ENCODE measurements at places on chromosomes 5 and 9.

DNA sequence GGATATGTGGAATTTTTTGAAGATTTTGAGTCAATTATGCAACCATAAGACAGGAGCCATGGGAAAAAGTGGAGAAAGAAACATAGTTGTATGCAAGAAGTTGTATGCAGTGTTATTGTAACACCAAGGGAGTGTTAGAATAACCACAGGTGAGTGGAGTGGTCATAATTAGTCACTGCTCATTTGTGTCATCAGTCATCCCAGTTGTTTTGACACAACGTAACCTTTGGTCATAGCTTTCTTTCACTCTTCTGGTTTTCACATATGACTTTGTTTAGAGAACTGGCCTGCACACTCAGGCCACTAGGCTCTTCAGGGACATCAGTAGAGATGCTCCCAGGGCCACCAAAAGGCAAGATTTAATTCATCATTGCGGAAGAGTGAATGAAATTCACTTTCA is 158.7 kb upstream of the HMHB1 start:
- H3K4me3 ChIP-seq: no peak overlapping the region
- no peak overlapping the region for H3K27ac ChIP-seq
- H3K36me3 ChIP-seq: no peaks in the 10 kb centered on the region
- no peak for DNase-seq
- H3K27me3 ChIP-seq: no peaks in the 10 kb centered on the region

- H3K4me1 ChIP-seq: peaks cover 23% of the 10 kb centered on the region
- no peak overlapping the region for H3K4me3 ChIP-seq
- no peaks in the 10 kb centered on the region for H3K36me3 ChIP-seq
- no peak overlapping the region for H3K27ac ChIP-seq
- no peaks in the 10 kb centered on the region for H3K27me3 ChIP-seq
Observed at GRCh38 chr5:142697356-142698255, 11.7 kb upstream of the FGF1 start.

DNA sequence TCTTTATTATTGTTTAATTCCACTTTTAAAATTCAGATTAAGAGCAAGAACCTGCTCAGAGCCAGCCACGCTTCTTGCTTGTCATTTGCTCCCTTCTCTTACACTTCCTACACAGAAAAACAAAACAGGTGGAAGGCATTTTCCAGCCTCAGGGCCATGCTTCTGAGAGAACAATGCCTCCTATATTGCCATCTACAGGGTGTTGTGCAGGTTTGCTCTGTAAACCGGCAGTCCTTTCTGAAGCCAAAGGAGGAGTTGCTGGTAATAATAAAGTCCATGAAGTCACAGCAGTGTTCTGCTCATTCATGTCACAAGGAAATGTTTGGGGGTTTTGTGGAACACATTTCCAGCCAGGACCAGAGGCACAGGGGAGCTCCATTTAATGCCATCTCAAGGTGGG is 16.1 kb upstream of the PRLR start:
- no peak overlapping the region for H3K27ac ChIP-seq
- no peaks in the 10 kb centered on the region for H3K27me3 ChIP-seq
- H3K4me3 ChIP-seq: no peak overlapping the region
- no peaks in the 10 kb centered on the region for H3K36me3 ChIP-seq
- no peaks in the 10 kb centered on the region for H3K4me1 ChIP-seq

DNA sequence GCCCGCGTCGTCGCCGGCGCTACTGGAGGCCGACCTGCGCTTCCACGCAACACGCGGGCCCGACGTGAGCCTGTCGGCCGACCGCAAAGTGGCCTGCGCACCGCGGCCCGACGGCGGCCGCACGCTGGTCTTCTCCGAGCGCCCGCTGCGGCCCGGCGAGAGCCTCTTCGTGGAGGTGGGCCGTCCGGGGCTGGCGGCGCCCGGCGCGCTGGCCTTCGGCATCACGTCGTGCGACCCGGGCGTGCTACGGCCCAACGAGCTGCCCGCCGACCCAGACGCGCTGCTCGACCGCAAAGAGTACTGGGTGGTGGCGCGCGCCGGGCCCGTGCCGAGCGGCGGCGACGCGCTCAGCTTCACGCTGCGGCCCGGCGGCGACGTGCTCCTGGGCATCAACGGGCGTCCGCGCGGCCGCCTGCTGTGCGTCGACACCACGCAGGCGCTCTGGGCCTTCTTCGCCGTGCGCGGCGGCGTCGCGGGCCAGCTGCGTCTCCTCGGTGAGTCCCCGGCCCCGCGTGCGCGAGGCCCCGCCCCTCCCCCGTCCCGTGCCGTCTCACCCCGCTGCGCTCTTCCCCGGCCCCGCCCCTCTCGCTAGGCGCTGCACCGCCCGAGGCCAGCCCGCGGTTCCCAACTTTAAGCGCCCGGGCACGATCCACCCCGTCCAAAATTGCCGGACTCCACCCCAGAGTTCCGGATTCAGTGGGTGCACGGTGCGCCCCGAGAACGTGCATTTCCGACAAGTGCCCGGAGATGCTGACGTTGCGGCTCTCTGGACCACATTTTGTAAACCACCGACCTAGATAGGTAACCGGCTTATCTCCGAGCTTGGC is 42.8 kb downstream of the NEURL1B start:
- H3K27ac ChIP-seq: no peak overlapping the region
- H3K27me3 ChIP-seq: no peaks in the 10 kb centered on the region
- no peak overlapping the region for H3K4me3 ChIP-seq
- DNase-seq: no peak
